Anterior cingulate cortex (tissue), 58 donors: ENCODE measurements at places on chromosomes 6 and 20.

GRCh38 chr6:112488238-112488637, 141.1 kb downstream of the RFPL4B start:
- no peak for DNase-seq

- no peak for DNase-seq
Measured at GRCh38 chr20:53162251-53162835, 190.2 kb downstream of the TSHZ2 start.

- no peak for DNase-seq
Measured at GRCh38 chr6:133985970-133986369, 32.9 kb downstream of the TBPL1 start.

- no peak for DNase-seq
Measured at GRCh38 chr6:170251776-170252571, 38.9 kb downstream of the DLL1 start.

DNA sequence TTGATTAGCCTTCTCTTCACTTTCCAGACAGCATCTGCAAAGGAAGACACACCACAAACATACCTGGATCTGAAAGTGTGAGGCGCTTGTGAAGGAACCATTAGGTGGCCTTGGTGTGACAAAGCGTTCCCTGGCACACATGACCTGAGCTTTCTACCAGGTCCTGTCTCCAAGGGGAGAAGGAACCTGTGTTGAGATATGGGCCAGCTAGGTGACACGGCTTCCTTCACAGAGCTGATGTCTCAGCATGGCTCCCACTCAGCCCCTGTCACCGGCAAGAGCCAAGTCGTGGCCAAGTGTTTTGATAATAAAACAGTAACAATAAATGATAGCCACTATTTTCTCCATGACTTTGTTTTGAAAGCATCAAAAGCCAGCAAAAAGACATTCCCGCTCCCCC, 20.3 kb upstream of the TAGAP start:
- no peak for DNase-seq

GRCh38 chr6:31530659-31531058, 1.9 kb downstream of the MCCD1 start:
- no peak for DNase-seq

DNA sequence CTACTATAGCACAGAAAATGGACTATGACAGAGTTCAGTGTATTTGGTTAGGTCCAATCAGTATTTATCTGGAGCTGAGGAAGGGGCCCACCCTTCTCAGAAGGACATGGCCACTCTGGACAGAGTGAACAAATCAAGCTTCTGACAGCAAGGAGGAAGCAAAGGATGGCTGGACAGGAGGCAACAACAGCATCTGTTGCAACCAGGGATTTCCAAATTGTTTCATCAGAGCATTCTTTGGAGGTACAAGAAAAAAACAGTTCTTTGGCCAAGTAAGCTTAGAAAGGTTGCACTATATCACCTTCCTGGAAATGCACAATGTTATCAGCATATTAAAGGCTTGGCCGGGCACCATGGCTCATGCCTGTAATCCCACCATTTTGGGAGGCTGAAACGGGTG, 118.7 kb upstream of the SLC22A16 start:
- DNase-seq = no peak

DNA sequence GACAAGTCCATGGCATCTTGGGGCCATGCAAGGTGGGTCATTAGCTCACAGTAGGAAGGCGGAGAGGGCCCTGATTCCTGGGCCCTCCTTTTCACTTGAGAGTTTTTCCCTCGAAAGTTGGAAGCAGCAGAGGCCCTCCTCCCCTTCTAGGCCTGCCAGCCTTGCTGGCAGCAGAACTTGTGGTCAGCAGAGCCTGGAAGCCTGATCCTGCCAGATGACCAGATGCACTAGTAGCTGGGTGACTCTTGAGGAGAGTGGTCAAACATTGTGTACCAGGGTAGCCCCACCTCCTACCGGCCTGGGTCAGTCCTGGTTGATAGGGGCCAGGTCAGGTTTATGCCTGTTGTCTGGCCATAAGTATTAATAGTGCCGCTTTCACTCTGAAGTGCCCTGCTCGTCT, 3.8 kb upstream of the HMGA1 start:
- no peak for DNase-seq
